ENCODE measurements at places on chromosomes 2 and 18.
A peak's percentile ranks its signal among the peaks of the same experiment; 100 is the strongest.

GRCh38 chr2:150410809-150411208 is 76.7 kb downstream of the RND3 start:
- peak; percentile 72 for DNase-seq

- no peak for DNase-seq
Measured at GRCh38 chr2:127041259-127041970, 65.5 kb downstream of the BIN1 start.

GRCh38 chr18:78713726-78714125 is 265.9 kb upstream of the SALL3 start:
- no peak for DNase-seq

GRCh38 chr2:237128026-237128703 is 42.5 kb downstream of the COPS8 start:
- DNase-seq: no peak

GRCh38 chr2:195364015-195364965 is 292.7 kb upstream of the SLC39A10 start:
- DNase-seq: no peak

GRCh38 chr2:200454927-200455801 is 54.7 kb downstream of the KCTD18 start:
- no peak for DNase-seq

DNA sequence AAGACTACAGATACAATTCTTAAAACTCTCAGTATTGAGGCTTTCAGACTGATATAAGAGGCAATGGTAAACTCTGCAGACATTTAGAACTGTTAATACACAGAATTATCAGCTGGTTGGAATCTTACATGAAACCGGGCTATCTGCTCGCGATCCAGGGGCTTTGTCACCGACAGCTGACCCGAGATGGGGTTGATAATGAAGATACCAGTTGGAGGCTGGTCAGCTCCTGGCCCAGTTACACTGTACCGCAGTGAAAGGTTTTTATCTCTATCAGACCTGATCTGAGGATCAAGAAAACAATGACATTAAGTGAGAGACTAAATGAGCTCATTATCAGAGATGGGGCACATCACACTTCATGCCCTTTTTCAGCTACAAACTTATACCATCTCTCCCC is 167.3 kb downstream of the CDH2 start:
- no peak for DNase-seq

DNA sequence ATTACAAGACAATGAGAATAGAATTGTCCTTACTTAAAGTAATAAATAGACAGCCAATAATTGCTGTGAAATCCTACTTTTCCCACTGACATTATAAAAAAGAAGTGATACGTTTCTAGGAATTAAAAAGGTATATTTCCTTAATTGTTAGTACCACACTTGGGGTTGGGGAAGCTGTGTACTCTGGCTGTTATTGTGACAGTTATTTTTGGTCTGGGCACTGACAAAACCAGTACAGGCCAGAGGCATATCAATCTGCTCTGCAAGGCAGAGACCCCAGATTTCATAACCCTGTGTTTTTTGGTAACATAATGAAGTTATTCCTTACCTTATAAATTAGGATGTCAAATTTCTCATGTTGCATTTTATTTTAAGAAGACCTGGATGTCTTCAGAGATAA is 66.5 kb downstream of the RAB10 start:
- no peak for DNase-seq

GRCh38 chr18:75408554-75409506 is 18.7 kb downstream of the SMIM21 start:
- no peak for DNase-seq

DNA sequence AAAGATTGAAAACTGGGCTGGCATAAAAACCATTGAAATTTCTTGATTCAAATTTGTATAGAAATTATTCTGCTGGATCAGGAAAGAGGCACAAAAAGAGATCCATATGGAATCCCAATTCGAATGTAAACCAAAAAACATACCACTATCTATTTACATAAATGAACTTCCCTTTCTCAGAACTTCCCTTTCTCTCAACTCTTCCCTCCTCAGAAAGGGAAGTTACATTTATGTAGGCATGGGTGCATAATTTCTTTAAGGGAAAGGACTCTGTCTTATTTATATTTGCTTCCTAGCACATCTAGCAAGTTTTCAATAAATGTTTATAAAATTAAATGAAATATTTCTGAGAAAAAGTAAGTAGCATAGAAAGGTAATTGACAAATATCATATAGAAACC is 398.1 kb upstream of the ATP5MC3 start:
- no peak for DNase-seq

GRCh38 chr2:106223347-106223746 is 29.2 kb upstream of the UXS1 start:
- DNase-seq: no peak

DNA sequence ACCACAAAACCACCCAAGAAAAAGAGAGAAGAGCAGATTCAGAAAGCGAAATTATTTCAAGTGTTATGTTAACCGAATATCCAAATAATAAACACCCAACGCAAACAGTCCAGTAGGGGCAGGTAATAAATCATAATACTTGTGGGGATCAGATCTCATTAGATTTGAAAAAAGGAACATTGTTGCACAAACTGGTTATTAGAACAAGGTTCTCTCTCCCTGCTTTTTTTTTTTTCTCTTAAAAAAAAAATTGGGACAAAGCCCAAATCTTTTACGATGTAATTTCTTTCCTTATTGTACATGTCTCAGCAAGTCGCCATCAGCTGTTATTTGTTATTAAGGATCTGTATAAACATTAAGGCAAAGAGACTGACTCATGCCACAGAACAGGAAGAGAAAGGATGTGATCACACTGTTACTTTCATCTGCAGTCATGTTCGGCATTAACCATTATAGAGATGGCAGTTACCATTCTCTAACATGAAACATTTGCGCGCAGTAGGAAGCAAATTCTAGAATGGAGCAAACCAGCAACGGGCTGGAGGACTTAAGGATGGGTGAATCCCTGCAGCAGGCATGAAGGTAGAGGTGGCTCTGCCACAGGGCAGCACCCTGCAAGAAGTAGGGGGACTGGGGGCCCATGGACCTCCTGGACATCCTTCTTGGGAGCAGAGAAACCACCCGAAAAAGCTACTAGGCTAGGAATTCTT is 42.0 kb downstream of the EPHA4 start:
- DNase-seq: no peak

- no peak for DNase-seq
Measured at GRCh38 chr2:118013221-118013723, 598 bp downstream of the CCDC93 start.

DNA sequence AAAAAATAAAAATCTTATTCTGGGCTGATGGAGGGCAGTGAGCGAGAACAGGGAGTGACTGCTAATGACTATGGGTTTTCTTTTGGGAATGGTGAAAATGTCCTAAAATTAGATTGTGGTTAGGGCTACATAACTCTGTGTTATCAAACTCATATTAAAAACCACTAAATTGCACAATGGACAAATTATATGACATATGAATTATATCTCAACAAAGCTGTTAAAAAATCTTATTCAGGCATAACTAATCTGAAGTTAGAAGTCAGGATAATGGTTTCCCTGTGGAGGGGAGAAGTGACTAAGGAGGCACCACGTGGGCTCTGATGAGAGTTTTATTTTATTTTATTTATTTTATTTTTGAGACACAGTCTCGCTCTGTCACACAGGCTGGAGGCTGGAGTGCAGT is 32.1 kb upstream of the DPP4 start:
- DNase-seq: no peak

DNA sequence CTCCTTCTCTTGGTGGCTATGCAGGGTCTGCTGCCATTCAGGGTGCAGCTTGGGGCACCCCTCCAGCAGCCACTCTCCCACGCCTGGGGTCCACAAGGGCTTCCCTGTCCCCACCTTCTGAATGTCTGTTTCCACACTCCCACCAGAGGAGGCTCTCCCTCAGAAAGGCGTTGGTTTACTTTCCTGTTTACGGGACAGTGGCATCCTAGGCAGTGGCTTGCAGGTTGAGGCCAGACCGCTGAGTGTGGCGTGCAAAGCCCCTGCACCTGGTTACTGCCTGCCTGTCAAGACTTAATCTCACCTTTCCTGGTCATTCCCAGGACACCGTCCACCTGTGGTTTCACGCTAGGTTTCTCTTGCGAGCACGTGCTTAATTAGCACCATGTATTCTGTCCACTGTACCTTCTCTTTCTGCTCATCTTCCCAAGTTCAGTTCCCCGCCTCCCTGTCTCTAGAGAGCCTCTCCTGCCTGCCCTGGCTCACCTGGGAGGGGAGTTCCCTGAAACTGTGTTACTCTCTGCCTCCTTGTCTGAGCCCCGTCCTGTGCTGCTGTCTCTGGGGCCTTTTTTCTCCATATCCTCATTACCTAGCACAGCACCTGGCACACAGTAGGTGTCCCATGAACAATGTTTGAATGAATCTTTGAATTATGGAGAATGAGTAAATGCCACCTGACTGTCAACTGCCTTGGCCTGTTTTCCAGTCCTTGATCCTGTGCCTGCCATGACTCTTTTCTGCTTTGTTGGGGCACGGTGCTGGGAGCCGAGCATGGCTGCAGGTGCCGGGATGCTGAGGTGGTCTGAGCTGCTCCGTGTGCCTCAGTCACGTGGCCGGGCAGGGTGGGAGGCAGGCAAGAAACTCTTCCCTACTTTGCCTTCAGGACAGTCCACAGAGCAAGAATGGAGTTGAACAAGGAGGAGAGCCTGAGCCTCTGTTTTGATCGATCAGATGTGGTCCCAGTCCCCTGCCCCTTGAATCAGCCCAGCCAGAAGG is 56.4 kb downstream of the ARHGEF4 start:
- DNase-seq: no peak

- no peak for DNase-seq
Measured at GRCh38 chr18:79118797-79119196, 49.6 kb downstream of the ATP9B start.

DNA sequence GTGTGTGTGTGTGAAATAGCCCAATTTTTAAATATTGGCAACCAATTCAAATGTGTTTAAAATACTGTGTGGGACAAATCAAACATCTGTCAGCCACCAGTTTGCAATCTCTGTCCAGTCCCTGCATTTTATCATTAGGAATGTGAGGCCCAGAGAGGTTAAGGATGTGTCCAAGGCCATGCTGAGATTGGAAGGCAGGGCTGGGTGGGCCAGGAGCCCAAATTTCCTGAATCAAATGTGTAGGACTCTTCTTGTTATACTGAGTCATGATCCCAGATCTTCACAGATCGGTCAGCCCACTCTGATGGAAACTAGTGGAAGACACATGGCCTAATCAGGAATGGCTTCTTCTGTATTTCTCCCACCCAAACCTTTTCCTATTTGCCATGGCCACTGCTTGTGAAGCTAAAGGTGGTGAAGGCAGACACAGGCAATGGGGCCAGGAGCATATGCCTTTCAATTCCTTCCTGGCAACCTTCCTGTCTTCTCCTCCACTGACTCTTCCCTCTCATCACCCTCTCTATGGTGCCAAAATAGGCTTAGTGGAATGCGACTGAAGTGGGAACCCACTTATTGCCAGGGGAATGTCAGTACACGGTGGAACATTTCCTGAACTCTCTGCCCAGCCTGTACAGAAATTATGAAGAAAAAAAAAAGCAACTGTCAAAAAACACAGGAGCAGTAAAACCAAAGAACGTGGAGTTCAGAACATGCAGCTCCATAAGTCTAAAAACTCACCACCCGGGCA is 35.5 kb downstream of the ZEB2 start:
- no peak for DNase-seq

- DNase-seq: peak; percentile 45
Measured at GRCh38 chr2:34012715-34013302, 413.7 kb upstream of the FAM98A start.

GRCh38 chr18:9232977-9233376 is 96.4 kb downstream of the ANKRD12 start:
- DNase-seq: no peak

DNA sequence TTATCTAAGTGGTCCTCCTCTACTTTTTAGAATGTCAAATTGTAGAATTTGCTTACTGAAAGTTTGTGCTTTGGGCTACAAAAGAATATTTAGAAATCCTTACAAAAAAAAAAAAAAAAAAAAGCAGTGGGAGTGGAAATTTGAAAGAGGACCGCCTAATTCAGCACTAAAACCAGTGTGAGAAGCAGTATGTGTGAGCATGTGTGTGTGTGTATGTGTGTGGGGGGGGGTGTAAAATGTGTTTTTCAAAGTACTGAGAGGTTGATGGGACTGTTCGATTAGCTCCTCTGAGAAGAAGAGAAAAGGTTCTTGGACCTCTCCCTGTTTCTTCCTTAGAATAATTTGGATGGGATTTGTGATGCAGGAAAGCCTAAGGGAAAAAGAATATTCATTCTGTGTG is at the start of gene VIT:
Gene VIT (plus strand): TSS at position 175 of the 400 bp plus-strand sequence. CDS start 19,664 bp downstream, outside the sequence.
- DNase-seq: no peak

- DNase-seq: no peak
Measured at GRCh38 chr18:30044496-30044895, 998.0 kb downstream of the DSC3 start.

GRCh38 chr2:111624411-111625156 is 259.4 kb downstream of the ANAPC1 start:
- no peak for DNase-seq

DNA sequence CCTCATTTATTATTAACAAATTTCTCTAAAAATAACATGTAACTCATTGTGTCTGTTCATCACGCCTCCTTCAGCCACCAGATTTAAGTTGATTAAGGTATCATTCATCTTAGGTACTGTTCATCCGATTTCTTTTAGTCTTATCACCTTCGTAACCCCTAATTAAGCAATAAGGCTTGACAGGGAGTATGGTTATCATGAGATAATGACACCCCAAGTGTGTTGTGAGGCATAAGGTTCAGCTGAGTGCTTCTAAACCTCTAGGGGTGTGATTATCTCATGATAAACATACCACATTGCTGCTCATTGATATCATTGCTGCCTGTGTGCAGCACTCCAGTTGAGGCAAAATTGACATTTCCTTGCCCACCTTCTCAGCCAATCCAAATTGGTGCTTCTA is 158.9 kb upstream of the BOD1L2 start:
- DNase-seq: no peak

DNA sequence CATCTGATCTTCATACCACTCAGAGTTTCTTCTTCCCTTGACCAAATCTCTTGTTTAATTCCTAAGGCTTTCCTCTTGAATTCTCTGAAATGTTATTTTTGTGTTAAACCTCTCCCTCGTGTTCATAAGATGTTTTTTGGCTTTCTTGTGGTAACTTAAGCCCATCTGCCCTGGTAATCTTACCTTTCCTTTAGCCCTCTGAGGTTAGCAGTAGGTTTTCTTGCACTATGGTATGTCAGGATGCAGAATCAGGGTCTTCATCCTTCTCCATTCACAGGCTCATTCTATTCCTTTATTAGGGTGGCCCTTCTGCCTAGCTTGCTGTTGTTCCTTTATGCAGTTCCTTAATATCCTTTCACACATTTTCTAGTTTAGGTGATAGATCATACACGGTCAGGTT is 24.1 kb downstream of the GIGYF2 start:
- DNase-seq: no peak
